ENCODE measurements at places on chromosomes 7 and 10. TPM values are rescaled to one million over a fixed set of nuclear protein-coding genes. Genes with fewer than 3 reads are reported as not detected.

CALHM2 gene
- 69.3 TPM for total RNA-seq

PRF1 gene
- 0.96 TPM for total RNA-seq

MNX1 gene
- total RNA-seq = not detected

CCDC3 gene
- 66.1 TPM for total RNA-seq

CEP55 gene
- 3.6 TPM for total RNA-seq

PLPP4 gene
- 2.5 TPM for total RNA-seq

IL2RA gene
- total RNA-seq = 0.31 TPM

NFE2L3 gene
- total RNA-seq = 4.4 TPM

PHTF2 gene
- total RNA-seq = 28.8 TPM

GIMAP2 gene
- total RNA-seq = 3.3 TPM

MMD2 gene
- not detected for total RNA-seq

SLF2 gene
- total RNA-seq = 28.9 TPM

GIMAP7 gene
- total RNA-seq = 16.2 TPM

SMKR1 gene
- total RNA-seq = not detected

OPALIN gene
- not detected for total RNA-seq

AGAP3 gene
- total RNA-seq = 56.0 TPM

SLIT1 gene
- 0.13 TPM for total RNA-seq

NME8 gene
- total RNA-seq = not detected

ETV1 gene
- total RNA-seq = 4.3 TPM

DOCK4 gene
- 18.1 TPM for total RNA-seq

ERVW-1 gene
- not detected for total RNA-seq

NOS3 gene
- 17.6 TPM for total RNA-seq

OR2A1 gene
- total RNA-seq = not detected

HELLS gene
- 11.4 TPM for total RNA-seq

HHEX gene
- 6.3 TPM for total RNA-seq

SPDYE1 gene
- not detected for total RNA-seq

SPDYE6 gene
- total RNA-seq = not detected

HYAL4 gene
- total RNA-seq = not detected

MUC12 gene
- not detected for total RNA-seq

MBL2 gene
- total RNA-seq = not detected

FXYD4 gene
- not detected for total RNA-seq

SPDYE11 gene
- total RNA-seq = not detected

SFXN3 gene
- 84.2 TPM for total RNA-seq

COBL gene
- 59.7 TPM for total RNA-seq

PAPOLB gene
- not detected for total RNA-seq

DPCD gene
- total RNA-seq = 19.3 TPM

HSPA12A gene
- 26.3 TPM for total RNA-seq

TPST1 gene
- total RNA-seq = 25.1 TPM

ATG9B gene
- 0.15 TPM for total RNA-seq

MRC1 gene
- total RNA-seq = 14.1 TPM

BTBD16 gene
- not detected for total RNA-seq

GPR141 gene
- not detected for total RNA-seq

HTRA1 gene
- 137 TPM for total RNA-seq

ZNF248 gene
- total RNA-seq = 15.9 TPM

CALHM1 gene
- total RNA-seq = not detected

SRGN gene
- total RNA-seq = 66.7 TPM

SRRM3 gene
- total RNA-seq = 3.2 TPM

NEUROD6 gene
- total RNA-seq = not detected

STAMBPL1 gene
- 24.7 TPM for total RNA-seq

NPC1L1 gene
- total RNA-seq = 0.16 TPM

TRIM73 gene
- total RNA-seq = 5.4 TPM

SP8 gene
- total RNA-seq = not detected

TAS2R41 gene
- total RNA-seq = not detected

CELF2 gene
- 101 TPM for total RNA-seq

SFTPA1 gene
- total RNA-seq = not detected

CCDC136 gene
- total RNA-seq = 19.2 TPM

ZNF365 gene
- 5.8 TPM for total RNA-seq

Measured in gastroesophageal sphincter (tissue), 4 donors.